Stimulated activated CD8-positive, alpha-beta memory T cell treated with anti-CD3 and anti-CD28 coated beads, Interleukin-7, amount 100 ng/mL, for 24 hours (primary cell): ENCODE measurements at places on chromosomes 11 and 22.
A peak's percentile ranks its signal among the peaks of the same experiment; 100 is the strongest.

- no peak for DNase-seq
These were observed 400.4 kb downstream of the TBC1D22A start for GRCh38 chr22:47162865-47163264.

GRCh38 chr11:13462311-13462900 is 616 bp downstream of the BTBD10 start:
- DNase-seq: peak; percentile 46

DNA sequence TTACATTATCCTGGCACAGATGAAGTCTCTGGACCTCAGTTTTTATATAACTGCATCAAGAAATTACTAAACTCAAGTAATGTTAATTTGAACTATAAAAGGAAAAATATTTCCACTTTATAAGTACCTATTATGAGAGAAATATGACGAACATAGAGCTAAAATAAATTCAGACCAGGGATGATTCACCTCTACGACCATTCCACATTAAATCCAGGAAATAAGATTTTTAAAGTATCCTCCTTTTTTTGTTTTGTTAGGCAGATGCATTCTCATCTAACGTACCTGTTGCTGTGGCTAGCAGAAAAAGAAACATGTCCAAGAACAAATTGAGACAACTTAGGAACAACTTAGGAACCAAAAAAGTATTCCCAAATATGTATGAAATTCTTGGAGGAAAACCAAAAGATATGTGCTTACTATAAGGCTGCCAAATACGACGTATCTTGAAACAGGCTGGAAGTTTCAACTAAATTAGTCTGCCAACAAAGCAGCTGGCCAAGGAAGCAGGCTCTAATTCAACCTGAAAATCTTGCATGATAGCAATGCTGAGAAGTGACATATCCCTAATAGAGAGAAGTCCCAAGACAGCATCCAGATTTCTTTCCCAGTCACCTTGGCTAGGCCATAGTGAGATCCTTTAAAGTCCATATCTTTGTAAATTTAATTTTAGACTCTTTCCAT is 15.7 kb downstream of the SPTY2D1 start:
- DNase-seq: no peak

DNA sequence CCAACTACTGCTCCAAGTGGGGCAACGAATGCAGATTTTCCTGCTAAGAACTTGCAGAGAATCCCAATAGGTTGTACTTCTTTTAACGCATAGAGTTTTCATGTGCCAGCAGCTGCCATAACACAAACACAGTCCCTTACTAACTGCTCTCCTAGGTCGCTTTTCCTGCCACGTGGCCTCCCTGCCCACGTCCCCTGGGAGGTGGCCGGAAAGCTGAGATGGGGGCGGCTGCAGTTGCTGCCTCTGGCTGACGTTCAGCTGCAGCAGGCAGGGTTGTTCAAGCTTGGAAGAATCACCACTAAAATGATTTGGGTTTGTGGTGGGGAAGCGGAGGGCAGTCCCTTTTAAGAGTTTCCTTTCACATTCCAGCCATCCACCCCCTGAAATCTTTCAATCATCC is 39.3 kb downstream of the ZNF202 start:
- DNase-seq: no peak

DNA sequence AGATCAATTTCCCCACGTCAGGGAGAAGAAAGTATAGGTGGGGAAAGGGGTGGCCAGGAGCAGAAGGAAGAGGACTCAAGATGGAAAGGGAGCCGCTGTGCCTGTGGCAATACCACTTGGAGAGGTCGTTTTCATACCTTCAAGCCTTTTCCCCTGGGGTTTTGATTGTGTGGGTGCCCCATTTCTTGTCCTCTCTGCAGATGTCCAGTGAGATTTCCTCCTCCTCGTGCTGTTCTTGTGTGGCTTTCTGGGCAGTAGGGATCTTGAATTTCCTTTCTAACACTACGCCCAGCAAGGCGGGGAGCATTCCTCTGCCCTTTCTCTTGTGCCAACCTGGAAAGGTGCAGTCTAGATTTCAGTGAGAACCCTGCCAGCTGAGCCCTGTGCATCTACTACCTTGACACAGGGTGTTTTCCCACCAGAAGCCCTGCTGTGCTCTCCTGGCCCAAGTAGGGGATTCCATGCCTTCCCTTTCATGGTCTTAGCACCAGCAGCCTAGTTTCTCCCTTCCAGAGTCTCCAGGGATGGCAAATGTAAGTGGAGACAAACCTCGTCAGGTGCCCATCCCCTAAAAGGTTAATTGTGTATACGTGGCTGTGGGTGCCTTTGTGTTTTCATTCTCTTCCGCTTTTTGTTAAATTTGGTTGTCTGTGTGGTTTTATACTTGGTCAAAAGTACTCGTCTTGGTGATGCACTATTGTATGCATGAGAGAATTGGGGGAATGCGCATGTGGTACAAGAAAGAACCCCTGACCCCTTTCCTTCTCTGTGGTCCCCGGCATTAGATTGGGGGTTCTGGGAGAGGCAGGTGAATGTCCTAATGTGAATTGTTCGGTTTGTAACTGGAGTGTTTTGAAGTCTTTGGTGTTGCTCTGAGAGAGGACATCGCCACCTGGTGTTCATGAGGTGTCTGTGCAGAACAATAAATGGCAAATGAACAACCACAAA is 71.4 kb upstream of the MPEG1 start:
- peak; percentile 7 for DNase-seq

- no peak for DNase-seq
These were observed 22.1 kb upstream of the RRAS2 start for GRCh38 chr11:14380947-14381561.

DNA sequence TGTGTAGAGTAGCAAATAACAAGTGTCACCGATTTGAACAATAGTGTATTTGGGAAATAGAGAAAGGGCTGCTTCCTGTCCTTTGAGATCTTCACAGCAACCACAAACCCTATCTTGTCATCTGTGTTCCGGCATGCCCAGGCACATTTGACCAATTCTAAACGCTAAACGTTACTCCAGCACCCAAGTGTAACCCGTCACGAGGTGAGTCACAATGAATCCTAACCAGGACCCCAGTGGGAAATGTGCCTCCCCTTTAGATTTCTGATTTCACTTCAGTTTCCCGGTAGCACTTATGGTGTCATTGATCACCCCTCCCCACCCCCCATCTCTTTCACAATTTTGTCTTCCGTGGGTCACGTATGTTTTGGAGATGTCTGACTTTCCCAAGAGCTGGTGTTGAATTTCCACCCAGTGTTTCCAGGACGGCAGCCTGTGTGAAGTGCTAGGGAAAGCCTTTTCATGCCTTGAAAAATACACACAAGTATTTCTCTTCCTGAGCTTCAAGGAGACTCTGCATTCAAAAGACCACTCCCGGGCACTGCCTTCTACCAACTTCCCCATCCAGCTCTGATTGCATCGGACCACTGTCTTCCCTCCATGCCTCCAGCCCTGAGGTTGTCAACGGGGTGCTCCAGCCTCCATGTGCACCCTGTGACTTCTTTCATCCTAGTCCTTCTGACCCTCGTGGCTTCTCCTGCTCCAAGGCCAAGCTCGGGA is 10.5 kb upstream of the C11orf24 start:
- peak; percentile 9 for DNase-seq

- DNase-seq: no peak
These were observed 10.5 kb downstream of the MUC5AC start for GRCh38 chr11:1168256-1168655.

DNA sequence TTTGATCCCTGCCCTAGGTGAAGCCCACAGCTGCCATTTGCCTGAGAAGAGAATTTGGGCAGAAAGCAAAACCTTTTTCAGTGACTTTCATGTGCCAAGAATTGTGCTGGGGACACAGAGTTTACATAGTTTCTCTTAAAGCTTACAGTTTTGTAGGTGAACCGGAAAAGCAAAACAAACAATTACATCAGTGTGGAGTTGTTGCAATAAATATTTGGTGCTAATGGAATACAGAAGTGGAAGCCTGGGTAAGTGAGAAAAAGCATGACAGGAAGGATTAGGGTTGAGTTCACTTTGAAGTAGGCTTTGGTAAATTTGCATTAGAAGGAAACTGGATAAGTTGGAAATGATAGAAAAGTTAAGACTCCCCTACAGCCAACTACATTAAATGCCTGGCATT is 82.7 kb downstream of the RASSF10 start:
- no peak for DNase-seq

DNA sequence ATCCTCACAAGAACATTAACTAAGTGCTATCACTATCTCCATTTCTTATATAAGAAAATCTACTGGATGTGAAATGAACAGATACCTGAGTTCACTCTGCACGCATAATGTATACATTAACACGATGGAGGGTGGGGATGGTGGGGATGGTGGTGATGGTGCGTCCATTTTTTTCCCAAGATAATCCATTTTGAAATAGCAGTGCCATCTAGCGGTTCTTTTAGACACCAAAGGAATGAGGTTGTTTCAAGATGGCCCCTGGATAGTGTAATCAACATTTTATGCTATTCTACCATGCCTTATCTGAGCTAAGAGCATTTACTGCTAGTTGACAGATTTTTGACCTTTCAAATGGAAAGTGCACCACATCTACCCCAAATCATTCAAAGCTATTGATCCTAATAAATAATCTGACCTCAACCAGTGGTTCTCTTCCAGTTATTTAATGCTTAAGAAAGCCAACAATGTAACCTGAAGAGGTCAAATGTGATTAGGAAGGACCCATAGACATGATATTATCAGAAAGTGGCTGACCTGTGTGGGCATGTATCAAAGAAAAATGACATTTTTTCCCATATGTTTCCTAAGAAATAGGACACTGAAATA is 714.7 kb upstream of the TENM4 start:
- DNase-seq: no peak

- DNase-seq: no peak
These were observed 13.6 kb downstream of the IL17RA start for GRCh38 chr22:17098379-17098819.

GRCh38 chr22:26549902-26550497 is 37.7 kb upstream of the TFIP11 start:
- no peak for DNase-seq

DNA sequence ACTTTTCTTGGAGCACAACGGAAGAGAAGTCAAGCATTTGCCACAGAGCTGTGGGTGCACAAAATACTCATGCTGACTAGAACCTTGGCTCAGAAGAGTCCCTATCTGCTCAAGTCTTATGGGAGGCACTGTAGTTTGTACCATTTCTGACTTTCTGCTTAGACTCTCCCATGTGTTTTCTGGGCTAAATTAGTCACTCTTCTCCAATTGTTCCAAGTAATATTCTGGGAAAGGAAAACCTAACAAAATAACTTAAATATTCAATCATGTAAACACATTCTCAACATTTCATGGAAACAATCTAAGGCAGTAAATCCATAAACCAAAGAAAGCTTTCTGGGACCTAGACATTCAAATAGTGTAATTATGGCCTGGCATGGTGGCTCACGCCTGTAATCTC is 220.7 kb downstream of the SWAP70 start:
- DNase-seq: no peak

DNA sequence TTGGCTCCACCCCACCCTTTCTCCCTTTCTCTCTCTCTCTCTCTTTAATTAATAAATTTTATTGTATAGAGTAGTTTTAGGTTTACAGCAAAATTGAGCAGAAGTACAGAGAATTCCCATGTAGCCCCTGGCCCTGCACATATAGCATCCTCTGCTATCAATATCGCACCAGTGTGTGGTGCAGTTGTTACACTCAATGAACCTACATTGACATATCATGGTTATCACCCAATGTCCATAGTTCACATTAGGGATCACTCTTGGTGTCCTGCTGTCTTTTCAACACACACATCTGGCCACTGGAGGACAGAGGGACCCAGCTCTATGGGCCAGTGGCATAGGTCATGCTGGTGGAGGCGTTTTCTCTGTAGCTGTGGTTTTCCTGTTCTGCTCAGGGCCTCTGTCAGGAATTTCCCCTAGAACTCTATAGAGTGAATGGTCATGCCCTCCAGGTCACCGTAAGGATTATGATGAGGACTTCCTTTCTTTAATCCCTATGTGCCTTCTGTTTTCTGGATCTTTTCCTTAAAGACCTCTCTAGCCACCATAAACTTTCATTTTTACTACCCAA is 98.2 kb upstream of the NAV2 start:
- DNase-seq: no peak

DNA sequence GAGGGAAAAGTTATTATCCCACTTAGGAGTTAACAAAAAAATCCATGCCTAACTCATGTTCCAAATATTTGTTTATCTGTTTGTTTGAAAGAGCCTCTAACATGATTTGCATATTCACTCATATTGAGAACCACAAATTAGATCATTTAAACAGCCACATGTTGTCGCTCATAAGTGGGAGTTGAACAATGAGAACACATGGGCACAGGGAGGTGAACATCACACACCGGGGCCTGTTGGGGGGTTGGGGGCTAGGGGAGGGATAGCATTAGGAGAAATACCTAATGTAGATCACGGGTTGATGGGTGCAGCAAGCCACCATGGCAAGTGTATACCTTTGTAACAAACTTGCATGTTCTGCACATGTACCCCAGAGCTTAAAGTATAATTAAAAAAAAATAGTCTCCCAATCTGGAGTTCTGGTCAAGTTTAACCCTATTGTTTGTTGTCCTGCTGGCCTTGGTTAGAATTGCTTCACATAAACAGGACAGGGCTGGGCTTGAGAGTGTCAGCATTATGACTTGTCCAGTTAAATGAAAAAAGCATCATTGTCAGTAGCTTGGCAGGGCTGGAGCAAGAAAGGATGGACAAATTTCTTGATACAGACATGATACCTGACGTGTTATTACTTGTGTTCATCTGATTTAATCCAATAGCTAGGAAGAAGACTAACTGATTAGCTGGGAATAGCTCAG is 57.8 kb upstream of the PSMA1 start:
- no peak for DNase-seq

- DNase-seq: no peak
These were observed 197.0 kb downstream of the FAM181B start for GRCh38 chr11:82536706-82537105.

GRCh38 chr22:28297504-28297903 is 378.4 kb upstream of the PITPNB start:
- no peak for DNase-seq

- no peak for DNase-seq
These were observed 30.0 kb upstream of the RAB39A start for GRCh38 chr11:107898270-107898669.

GRCh38 chr11:17739945-17740338 is 5.4 kb downstream of the KCNC1 start:
- no peak for DNase-seq

DNA sequence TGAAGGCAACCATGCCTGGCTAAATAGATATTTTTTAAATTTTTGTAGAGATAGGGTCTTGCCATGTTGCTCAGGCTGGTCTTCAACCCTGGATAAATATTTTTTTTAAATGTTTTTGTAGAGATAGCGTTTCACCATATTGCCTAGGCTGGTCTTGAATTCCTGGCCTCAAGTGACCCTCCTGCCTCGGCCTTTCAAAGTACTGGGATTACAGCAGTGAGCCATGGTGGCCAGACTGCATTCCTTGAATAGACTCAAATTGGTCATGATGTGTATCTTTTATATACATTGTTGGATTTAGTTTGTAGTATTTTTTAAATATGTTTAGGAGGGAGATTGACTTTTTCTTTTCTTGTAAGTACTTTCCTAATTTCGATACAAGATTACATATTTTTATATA is 325.7 kb upstream of the C11orf87 start:
- DNase-seq: no peak

DNA sequence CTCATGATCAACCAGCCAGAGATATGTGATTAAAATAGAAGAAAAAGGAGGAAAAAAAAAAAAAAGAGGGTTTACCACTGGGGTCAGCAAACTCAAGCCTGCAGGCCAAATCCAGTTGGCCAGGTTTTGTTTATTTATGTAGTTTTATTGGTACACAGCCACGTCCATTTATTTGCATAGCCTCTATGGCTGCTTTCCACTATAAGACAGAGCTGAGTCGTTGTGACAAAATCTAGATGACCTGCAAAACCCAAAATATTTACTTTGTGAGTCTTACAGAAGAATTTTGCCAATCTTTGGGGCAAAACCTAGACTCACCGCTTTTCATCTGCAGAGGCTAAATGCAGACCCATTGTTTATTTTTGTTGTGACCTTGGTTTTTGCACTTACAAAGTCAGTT is 87.1 kb downstream of the TENM4 start:
- DNase-seq: no peak
